ENCODE measurements at places on chromosomes 7 and 10. TPM values are rescaled to one million over a fixed set of nuclear protein-coding genes. Genes with fewer than 3 reads are reported as not detected.

The CDK1 gene
- 155 TPM for total RNA-seq

The PRLHR gene
- total RNA-seq, result not detected

The RPA3 gene
- 39.4 TPM for total RNA-seq

The DLG5 gene
- total RNA-seq, result 13.4 TPM

The TSPAN12 gene
- 21.5 TPM for total RNA-seq

The CTAGE6 gene
- 1.2 TPM for total RNA-seq

The GARIN1A gene
- total RNA-seq, result 0.53 TPM

The CALML3 gene
- not detected for total RNA-seq

The EXOC4 gene
- total RNA-seq, result 133 TPM

The BUD23 gene
- total RNA-seq, result 48.5 TPM

The NCF1 gene
- total RNA-seq, result not detected

The RALA gene
- 154 TPM for total RNA-seq

The JAZF1 gene
- total RNA-seq, result 11.1 TPM

The PRTFDC1 gene
- 13.6 TPM for total RNA-seq

The CFAP46 gene
- 2.4 TPM for total RNA-seq

The CCL24 gene
- total RNA-seq, result 0.53 TPM

The UCMA gene
- not detected for total RNA-seq

The DNAJC2 gene
- 40.7 TPM for total RNA-seq

The CALCR gene
- total RNA-seq, result not detected

The ARID5B gene
- 10.1 TPM for total RNA-seq

The RBP3 gene
- total RNA-seq, result not detected

The ANKRD61 gene
- total RNA-seq, result 0.22 TPM

The MCM10 gene
- total RNA-seq, result 26.1 TPM

The HNRNPH3 gene
- 34.8 TPM for total RNA-seq

The CLEC5A gene
- not detected for total RNA-seq

The NKX1-2 gene
- not detected for total RNA-seq

The PRPS1L1 gene
- not detected for total RNA-seq

Data from thoracic aorta endothelial cell (primary cell).